Adrenal gland (tissue), 19 donors: ENCODE measurements at places on chromosomes 6 and 20. TPM values are rescaled to one million over a fixed set of nuclear protein-coding genes. Genes with fewer than 3 reads are reported as not detected.

The LPIN3 gene
- polyA plus RNA-seq: 1.8 TPM

DNA sequence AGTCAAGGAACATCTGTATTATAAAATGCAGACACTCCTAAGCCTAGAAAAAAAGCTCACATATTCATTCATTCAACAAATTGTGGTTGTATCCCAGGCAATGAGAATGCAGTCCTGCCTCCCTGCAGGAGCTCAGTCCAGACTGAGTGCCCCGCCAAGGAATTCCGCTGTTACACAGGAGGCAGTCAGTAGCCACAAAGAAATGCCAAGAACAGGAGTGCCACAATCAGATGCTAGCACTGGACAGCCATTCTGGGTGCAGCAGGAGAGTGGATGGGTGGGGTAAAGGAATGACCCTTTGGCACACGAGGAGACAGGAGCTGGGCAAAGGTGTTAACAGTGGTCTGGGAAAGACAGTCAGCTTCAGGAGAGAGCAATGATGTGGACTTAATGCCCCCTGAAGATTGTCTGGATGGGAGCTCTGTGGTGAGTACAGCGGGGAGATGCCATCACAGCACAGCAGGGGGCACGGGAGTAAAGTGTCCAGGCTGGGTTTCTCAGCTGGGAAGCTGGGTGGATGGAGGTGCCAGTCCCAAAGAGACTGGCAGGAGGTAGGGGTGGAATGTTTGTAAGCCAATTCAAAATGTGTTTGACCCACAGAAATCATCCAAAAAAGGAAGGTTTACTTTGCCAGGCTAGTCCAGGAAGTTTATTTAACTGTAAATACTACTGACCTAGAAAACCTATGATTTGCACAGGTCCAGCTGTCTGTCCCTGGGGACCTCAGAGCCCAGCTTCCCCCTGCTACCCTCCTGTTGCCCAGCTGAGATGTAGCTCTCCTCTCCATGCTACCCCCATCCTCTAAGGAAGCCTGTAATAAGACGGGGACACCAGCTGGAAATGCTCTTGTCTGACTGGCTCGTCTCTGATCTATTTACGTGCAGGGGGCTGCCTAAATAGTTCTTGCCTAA is 84.1 kb downstream of the SLC23A2 start:
- H3K4me3 ChIP-seq: no peak overlapping the region
- H3K27me3 ChIP-seq: no peaks in the 10 kb centered on the region
- H3K4me1 ChIP-seq: peaks cover 68% of the 10 kb centered on the region
- H3K36me3 ChIP-seq: peaks cover 6% of the 10 kb centered on the region

The CCR6 gene
- not detected for polyA plus RNA-seq

GRCh38 chr6:41581381-41581991 is 35.3 kb downstream of the FOXP4 start:
- peaks cover 6% of the 10 kb centered on the region for H3K4me1 ChIP-seq
- H3K4me3 ChIP-seq: no peak overlapping the region
- H3K27me3 ChIP-seq: no peaks in the 10 kb centered on the region

- H3K4me3 ChIP-seq: no peak overlapping the region
- no peaks in the 10 kb centered on the region for H3K36me3 ChIP-seq
- no peak overlapping the region for H3K27ac ChIP-seq
- DNase-seq: no peak
- H3K27me3 ChIP-seq: no peaks in the 10 kb centered on the region
Observed at GRCh38 chr6:41743406-41744235, 3.6 kb downstream of the PGC start.

The C20orf96 gene
- 7.6 TPM for polyA plus RNA-seq

The AIF1 gene
- 61.4 TPM for polyA plus RNA-seq
